Mucosa of gallbladder (tissue), 1 donor: ENCODE measurements at places on chromosomes 16 and 17. TPM values are rescaled to one million over a fixed set of nuclear protein-coding genes. Genes with fewer than 3 reads are reported as not detected.
A peak's percentile ranks its signal among the peaks of the same experiment; 100 is the strongest.

TP53TG3C gene
- total RNA-seq, result not detected

- DNase-seq, result no peak
Measured at GRCh38 chr17:70332356-70333210, 163.3 kb downstream of the KCNJ2 start.

MIF4GD gene
- 25.5 TPM for total RNA-seq

ADGRG1 gene
- total RNA-seq, result 312 TPM

DNA sequence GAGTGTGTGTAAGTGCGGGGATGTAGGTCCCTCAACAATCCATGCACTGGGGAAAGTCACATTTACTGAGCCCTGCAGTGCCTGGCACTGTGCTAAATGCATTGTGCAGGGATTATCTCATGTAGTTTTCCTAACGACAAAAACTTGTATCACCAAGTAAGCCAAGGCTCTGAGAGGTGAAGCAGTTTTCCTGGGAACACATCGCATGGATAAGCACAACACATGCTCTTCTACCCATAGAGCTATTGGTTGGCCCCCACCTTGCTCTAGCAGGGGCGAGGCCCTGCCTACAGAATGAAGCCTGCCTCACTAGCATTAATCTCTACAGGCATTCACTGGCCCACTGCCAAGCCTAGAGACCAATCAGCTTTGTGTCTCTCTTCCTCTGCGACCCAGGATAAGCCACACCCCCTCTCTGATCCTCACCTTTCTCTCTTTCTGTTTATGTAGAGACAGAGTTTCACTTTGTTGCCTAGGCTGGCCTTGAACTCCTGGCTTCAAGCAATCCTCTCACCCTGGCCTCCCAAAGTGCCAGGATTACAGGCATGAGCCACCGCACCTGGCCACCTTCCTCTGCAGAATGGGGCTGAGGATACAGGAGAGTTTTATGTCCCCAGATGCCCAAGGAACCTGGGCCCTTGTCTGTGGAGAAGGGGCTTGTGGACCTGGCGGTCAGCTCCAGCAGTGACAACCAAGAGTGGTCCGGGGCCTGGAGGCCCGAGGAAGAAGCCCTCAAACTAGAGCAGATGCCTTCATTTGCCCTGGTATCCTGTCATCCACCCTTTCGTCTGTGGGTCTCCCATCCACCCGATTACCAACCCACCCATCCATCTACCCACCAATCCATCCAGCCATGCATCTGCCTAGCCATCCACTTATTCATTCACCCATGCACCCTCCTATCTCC is 12.8 kb downstream of the CDH16 start:
- DNase-seq, result peak; percentile 85

- no peak for DNase-seq
Measured at GRCh38 chr16:85606904-85607303, 6.2 kb upstream of the GSE1 start.

PSMD11 gene
- 61.7 TPM for total RNA-seq

ATPAF2 gene
- 37.6 TPM for total RNA-seq

KCNH4 gene
- 0.06 TPM for total RNA-seq

DNA sequence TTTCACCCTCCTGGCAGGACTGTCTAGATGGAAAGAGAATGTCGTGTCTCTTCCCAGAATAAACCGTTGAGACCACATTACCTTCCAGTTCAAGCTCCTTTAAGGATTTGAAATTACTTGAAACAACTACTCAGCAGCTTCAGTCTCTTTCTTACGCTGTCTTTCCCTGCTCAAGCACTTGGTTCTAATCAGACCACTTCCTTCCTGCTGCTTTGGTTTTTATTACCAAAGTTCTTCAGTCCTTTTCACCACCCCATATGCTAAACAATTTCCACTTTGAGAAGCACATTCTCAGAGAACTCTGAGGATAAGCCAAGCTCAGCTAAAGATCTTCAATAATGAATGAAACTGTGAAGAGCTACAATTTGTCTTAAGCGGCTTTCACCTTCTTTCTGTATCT is 105.4 kb downstream of the STX8 start:
- DNase-seq, result no peak
